GM04503 (cell line): ENCODE measurements at places on chromosomes 13 and 19.
A peak's percentile ranks its signal among the peaks of the same experiment; 100 is the strongest.

DNA sequence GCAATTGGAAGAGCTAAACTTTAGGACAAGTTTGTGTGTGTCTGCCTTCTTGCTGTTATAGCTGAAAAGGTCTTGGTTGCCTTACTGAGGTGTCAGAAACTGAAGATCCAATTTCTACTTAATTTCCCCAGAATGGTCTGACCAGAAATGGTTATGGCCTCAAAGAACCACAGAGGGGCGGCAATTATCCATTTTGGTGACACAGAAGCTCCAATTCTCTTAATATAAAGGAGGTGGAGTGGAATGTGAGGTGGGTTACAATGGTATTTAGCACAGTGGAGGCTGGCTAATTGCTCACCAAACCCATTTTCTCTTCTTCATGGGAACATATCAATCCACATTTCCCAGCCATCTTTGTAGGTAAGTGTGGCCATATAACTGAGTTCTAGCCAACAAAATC is 1157.2 kb downstream of the OLFM4 start:
- DNase-seq = no peak

- no peak for DNase-seq
These were observed 35.2 kb upstream of the SLC7A10 start for GRCh38 chr19:33260628-33261418.

- peak; percentile 55 for DNase-seq
These were observed 321.7 kb downstream of the SUCLA2 start for GRCh38 chr13:47679401-47679800.

GRCh38 chr13:104586051-104586746 is 1520.0 kb upstream of the SLC10A2 start:
- no peak for DNase-seq

GRCh38 chr19:46849610-46850009 is 1.0 kb downstream of the AP2S1 start:
- DNase-seq = no peak

DNA sequence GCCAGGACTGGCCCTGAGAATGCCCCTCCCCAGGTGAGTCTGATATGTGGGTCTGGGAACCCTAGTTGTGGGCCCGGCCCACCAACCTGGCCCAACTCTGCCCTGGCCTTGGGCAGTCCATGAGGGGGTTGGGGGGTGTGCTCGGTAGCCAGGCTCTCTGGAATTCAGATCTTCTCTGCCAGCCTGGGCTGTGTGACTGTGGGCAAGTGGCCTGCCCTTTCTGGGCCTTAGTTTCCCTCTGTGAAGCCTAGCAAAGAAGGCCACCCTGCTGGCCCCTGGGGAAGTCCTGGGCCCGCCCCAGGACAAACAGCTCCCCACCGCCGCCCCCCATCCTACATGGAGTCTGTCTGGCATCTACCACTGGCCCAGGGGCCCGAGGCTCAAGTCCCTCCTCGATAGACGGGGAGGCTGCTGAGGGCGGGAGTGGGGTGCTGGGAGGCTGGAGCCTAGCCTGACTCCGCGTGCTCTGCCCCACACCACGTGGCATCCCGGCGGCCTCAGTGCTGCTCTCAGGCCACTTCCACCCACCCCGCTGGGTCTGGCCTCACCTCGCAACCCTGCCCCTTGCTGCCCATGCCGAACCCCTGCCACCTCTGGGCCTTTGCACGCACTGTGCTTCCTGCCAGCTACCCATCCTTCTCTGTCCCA is 8.3 kb upstream of the TBXA2R start:
- DNase-seq = no peak

- peak; percentile 53 for DNase-seq
These were observed 22.9 kb downstream of the ZNF114 start for GRCh38 chr19:48292798-48293197.
